Choroid plexus epithelial cell (primary cell): ENCODE measurements at places on chromosomes 12 and 14.

DNA sequence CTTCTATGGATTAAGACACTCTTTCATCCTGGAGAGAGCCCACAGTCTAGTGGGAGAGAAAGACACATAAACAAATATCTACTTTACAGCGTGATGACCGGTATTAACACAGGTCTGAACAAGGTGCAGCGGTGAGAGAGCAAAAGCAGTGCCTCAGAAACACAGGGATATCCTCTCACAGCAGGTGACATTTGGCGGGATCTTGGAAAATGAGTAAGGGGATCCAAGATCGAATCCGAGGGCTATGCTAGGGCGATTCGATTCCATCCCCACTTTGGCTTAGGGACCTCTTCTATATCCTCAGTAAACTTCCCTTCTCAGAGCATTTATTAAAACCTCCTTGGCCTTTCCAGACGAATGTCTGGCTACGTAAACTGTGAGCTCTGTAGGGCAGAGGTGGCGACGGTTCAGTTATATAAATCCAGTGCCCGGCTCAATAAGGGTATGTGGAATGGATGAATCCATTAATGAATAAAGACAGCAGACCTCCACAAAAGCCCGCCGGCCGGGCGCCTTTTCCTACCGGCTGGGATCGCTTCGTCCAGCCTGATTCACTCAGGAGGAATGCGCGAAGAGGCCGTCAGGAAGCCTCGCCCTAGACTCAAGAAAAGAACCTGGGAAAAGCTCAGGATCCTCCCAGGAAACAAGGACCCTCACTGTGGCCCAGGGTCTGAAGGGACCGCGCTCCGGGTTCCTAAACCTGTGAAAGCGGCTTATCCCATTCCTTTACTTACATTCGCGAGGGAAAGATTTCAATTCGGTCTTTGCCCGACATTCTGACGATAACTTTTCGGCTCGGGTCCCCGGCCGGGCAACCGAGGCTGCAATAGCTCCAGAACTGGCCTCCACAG, 455 bp downstream of the ATP6V1D start:
- DNase-seq, result peak; percentile 57

DNA sequence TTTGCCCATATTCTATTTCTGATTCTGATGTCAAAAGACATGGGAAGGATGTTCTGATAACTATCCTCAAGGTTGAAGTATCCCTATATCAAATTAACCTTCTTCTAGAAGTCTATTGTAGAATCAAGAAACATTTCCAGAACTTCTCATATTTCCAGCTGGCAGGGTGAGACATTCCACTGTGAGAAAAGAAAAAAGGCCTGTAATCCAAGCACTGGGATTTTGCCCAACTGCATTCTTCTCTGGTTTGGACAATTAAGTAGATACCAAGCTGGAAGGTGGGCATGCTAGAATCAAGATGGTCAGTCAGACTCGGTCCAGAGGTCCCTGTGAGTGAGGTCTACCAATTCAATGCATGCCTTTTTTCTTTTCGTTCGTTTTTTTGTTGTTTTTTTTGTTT, 60.9 kb downstream of the MAP3K9 start:
- DNase-seq, result peak; percentile 14

DNA sequence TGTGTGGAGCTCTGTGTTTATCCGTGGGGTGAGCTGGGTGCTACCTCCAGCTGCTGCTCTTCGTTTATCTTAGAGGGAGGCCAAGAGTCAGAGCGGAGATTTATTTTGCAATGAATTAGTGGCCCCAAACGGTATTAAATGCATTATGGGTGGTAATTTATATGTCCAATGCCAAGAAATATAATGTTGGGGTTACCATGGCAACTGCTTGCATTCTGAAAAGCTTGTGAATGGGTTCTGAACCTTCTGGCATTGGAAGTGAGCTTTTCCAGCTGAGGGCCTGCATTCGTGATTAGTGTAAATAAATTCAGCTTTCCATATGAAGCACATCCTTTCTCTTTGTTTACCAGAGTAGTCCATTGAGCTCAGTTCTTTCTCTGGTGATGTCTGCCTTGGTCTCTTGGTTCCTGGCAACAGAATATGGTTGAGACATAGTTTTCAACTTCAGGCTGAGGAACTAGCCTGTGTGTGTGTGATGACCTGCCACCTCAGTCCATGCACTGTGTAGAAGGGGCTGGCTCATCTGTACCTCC, 51.8 kb downstream of the TRAF3 start:
- peak; percentile 63 for DNase-seq

DNA sequence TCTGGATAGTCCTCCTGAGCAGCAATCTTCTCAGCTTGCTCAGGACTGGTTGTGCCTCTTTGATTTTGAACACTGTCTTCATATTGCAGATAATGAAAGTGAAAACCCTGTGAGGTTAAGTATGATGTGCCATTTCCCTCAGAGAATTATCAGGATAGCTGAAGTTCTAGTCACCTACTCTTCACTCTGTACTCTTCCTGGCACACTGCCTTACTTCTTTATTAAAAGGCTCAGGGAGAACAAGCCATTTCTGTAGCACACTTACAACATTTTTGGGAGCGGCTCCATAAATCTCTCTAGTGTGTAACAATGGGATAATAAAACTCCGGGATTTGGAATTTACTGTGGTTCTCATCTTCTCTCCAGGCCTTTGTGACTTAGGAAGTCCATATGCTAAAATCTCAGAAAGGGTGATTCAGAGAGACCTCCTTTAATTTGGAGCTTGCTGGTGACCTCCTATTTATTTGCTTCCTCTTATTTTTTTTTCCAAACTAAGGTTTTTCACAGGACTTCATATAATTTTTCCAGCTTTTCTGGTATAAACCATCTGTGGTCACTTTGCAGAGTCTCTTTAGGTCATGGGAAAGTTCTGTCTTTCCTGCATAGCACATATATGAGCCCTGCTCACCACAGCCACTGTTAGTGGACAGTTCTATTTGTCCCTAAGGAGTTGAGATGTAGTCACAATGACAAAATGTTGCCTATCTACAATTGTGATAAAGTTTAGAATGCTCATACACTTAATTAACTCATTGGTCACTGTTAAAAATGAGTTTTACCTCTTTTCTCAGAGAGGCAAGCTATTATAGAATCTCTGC, 53.5 kb upstream of the LDHB start:
- peak; percentile 25 for DNase-seq

GRCh38 chr12:132955094-132956010, 754 bp downstream of the ZNF605 start:
- DNase-seq, result peak; percentile 78

DNA sequence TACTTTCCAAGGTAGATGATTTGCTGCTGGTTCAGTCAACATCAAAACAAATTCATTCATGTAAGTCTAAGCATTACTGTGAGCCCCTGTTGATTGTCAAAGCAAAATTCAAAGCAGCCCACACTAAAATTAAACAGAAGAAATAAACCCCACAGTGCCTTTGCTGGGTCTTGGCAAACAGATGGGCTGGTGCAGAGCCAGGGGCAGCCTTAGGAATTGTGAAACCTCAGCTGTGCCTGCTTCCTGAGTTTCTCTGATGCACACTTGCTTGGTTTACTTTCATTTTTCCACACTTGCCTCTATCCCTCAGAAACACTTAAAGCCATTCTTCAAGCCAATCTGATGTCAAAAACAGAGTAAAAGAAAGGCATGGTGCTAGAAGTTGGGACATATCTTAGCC, 6.6 kb upstream of the PLEKHG7 start:
- peak; percentile 66 for DNase-seq

DNA sequence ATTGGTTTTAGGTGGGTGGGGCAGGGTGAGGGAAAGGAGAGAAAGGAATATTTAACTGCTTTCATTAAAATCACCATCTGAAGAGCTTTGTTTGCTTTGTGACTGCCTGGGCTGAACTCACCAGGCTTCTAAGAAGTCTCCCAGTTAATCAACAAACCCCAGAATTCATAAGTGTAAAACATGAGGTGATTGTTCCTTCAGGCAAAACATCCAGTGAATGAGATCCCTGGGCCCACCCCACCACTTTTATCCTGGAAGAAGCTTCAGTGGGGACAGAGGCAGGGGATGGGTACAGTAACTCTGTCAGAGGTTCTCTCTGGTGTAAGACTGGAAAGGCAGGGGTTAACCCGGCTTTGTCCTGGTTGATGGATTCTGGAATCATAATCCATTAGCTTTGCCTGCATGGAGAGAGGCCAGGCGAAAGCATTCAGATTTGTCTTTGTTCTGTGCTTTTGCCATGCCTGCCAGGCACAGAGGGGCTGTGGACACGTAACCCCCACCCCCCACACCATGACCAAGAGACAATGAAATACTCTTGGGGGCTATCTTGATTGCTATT, 16.7 kb downstream of the PDE1B start:
- DNase-seq, result no peak
